ENCODE measurements at places on chromosomes 1 and 21.

DNA sequence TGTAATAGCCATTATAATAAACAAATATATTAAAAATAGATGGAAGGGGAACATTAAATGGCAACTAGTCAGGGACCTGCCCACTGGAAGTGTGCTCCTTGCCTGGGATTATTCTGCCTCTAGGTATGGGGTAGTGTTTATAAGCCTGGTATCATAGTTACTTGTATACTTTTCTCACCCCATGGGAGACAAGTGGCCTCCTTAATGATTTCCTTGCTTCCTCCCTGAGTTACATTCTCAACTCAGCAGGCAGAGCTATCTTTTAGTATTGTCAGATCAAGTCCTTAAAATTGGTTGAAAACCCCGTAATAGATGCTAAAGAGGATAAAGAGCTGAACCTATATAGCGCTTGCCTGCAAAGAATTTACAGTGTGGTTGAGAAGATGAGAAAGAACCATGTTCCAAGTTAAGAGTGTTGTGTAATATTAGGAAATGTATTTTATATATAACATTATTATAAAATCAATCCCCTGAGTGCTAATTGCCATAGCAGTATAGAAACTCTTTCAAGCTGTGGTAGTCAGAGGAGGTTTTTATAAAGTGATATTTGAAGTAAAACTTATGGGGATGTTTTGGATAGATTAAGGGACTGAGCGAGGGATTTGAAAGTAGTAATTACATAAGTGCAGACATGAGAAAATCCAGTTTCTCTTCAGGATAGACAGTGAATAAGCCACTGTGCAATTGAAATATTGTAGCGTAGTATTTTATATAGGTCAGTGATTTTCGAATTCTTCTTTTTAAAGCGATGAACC, 106.5 kb downstream of the SPATA46 start:
- DNase-seq: no peak

DNA sequence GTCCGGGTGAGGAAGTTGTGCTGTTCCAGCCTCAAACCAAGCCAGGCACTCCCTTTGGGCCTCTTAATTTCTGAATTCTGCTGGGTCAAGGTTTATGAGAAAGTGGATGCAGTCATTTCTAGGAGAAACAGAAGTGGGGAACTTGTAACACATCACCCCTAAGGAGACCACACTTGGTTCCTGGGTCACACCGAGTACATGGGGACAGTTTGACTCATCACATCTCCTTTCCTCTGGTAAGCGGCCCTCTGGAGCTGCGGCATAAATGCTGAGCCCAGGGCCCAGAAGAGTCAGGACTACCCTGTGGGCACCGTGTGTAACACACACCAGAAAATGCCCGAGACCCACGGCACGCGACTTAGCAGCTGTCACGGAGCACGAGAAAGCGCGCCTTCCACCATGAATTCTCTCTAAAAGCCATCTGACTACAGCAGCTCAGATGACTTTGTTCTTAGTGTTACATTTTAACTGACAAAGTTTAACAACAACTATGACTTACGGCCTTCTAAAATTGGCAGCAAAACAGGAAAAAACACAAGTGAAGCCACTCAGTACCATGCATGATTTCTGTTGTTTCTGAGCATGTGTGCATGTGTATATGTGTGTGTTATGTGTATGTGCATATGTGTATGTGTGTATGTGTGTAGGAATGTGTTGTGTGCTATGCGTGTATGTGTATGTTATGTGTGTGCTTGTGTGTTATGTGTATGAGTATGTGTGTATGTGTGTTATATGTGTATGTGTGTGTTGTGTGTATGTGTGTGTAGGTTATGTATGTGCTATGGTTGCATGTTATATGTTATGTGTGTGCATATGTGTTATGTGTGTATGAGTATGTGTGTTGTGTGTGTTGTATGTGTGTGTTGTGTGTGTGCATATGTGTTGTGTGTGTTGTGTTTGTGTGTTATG, 50.8 kb downstream of the TOMM20 start:
- DNase-seq: no peak

DNA sequence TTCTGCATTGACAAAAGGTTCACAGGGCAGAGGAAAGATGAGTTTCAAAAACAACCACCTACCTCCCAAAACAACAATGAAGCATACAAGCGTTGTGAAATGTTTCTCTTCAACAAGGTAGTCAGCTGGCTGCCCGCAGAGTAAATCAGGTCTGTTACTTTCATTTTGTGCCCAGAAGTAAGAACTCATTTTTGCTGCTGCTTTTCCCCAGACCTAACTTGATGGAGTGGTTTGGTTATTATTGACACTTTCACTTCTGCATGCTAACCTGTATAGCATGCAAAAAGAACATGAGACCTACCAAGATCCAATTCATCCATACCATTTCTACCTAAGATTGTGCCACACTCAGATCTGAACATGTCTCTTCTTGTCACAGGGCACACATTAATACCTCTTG, 1.3 kb downstream of the SLC9C2 start:
- no peak for DNase-seq

DNA sequence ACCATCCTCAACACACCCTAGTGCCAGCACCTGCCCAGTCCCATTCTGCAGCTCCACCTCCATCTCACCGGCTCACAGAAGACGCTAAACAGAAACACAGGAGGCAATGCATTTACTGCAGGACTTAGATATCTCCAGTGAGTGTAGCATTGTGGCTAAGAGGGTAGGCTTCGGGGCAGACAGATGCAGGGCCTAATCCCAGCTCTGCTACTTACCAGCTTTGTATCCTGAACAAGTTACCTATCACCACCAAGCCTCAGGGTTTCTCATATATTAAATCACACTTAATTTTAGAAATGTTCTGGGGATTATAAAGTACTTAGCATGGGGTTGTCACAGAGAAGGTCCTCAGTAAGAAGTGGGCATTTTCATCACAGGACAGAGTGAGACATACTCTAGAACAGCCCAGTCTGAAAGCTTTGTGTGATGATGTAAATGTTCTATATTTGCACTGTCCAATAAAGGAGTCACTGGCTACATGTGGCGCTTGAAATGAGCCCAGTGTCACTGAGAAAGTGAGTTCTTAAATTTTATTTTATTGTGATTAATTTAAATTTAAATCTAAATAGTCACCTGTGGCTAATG, 149.3 kb upstream of the C8B start:
- no peak for DNase-seq

- no peak for DNase-seq
Observed at GRCh38 chr1:156104065-156104810, 10.3 kb upstream of the LMNA start.

DNA sequence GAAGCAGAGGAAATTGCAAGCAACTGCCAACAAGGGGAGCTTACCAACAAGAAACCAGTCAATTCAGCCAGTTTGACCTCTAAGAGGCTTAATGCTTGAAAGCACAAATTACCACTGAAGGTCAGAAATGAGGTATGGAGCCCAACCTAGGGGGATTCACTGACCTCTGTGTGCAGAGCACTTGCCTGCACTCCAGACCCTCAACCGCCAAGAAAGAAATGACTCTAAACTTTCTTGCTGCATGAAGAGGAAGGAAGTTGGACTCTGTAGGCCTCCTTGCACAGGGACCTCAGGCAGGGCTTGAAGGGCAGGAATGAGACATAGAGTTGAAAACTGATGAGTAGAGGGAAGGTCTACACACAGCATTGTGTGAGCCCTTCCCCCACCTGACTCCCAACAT, 10.0 kb downstream of the ARMH1 start:
- DNase-seq: no peak

DNA sequence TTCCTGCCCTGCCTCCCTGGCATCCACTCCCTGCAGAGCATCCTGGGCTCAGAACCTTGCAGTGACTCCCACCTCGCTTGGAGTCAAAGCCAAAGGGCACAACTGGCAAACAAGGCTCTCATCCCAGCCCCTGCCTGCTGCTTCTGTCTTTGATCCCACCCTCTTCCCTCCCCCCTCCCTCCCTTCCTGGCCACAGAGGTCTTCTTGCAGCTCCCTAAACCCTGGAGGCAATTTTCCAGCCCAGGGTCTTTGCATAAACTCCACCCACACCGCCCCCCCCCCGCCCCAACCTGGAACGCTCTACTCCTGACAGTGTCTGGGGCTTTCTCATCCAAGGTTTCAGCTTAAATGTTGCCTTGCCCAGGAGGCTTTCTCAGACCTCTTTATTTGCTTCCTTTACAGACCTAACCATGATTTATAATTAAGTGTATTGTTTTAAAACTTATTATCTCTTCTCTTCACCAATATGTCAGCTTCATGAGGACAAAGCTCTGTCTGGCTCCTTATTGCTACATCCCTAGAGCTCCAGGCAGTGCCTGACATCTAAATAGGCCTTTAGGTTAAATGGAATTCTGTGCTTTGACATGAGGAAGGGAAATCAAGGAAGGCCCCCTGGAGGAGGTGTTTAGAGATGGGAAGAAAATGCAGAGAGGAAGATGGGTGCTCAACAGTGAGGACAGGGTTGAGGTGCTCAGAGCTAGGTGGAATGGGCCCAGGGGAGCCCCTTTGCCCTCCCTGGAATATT, 37.7 kb upstream of the PADI1 start:
- no peak for DNase-seq

GRCh38 chr1:115989699-115990098, 13.4 kb downstream of the SLC22A15 start:
- no peak for DNase-seq

DNA sequence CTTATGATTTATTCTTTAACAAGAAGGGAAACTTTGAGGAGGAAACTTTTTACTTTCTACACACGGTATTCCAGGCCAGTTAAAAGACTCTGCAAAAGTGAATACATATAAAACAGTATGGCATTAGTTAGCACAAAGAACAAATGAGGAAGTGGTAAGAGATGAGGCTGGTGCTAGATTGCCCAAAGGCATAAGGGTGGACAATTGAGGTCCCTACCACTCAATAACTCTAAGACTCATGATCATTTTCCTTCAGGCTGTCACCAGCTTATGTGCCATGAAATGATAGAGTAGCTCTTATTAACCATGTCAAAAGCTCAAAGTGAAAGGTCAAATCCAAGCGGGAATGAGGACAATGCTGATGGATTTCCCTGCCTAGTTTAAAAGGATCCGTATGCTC, 124.5 kb downstream of the TBX15 start:
- no peak for DNase-seq

DNA sequence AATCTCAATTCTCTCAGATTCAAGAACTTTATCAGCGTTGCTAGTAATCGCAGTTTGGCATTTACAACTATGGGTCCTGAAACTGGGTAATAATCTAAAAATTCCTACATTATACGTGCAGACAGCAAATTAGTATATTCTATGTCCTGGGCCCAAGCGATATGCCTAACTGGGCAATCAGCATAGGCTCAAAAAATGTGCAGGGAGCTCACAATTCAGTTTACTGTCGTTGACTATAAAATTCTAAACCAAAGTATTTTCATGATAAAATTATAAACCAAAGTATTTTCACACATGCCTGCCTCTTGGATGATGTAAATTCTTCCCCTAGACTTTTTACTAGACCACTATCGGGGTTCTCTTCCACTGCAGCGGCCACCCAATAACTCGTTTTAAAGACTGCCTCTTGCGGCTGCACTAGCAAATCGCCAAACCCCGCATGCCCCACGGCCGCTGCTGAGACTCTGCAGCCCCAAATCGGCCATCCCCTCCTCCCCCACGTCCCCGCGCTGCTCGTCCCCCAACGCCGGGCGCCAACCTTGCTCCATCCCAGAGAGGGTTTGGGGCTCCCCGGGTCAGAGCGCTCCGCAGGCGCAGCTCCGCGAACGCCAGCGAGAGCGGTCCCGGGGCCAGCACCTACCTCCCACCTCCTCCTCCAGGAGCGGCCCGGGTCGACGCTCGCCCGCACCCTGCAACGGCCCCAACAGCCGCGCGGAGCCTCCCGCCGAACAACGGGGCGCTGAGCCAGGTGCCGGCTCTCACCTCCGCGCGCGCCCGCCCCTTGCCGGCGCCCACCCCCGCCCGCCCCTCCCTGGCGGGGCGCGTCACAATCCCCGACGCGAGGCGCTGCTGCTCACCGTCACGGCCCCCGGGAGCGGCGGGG, 506 bp downstream of the SSX2IP start:
- no peak for DNase-seq

- DNase-seq: no peak
Observed at GRCh38 chr21:42021371-42022090, 11.4 kb upstream of the ZBTB21 start.

- no peak for DNase-seq
Observed at GRCh38 chr1:53544728-53545515, 85.7 kb downstream of the DMRTB1 start.

- no peak for DNase-seq
Observed at GRCh38 chr1:235911876-235912275, 45.2 kb upstream of the LYST start.

GRCh38 chr1:32724678-32725614, 22.4 kb upstream of the SYNC start:
- no peak for DNase-seq

- DNase-seq: peak; percentile 70
Observed at GRCh38 chr1:27301582-27302199, 20.3 kb upstream of the TMEM222 start.

DNA sequence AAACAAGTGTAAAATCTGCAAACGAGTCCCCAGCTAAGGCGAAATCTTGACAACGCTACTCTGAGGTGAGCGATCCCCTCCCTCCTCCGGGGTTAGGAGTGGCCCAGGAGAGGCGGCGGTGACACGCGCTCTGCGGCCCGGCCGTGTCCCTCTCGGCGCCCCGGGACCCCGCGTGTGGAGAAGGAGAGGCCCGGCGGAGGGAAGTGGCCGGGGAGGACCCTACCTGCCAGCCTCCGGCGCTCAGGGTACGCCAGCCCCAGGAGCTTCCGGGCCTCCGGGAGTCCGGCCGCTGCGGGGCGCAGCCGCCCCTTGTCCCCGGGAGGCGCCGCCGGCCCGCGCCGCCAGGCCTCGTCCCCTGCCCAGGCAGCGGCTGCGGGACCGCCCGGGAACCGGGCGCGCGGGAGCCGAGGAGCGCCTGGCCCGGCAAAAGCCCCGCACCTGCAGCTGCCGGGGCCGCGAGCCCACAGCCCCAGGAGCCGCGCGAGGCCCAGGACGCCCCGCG, 543 bp downstream of the ABCB10 start:
- DNase-seq: no peak

DNA sequence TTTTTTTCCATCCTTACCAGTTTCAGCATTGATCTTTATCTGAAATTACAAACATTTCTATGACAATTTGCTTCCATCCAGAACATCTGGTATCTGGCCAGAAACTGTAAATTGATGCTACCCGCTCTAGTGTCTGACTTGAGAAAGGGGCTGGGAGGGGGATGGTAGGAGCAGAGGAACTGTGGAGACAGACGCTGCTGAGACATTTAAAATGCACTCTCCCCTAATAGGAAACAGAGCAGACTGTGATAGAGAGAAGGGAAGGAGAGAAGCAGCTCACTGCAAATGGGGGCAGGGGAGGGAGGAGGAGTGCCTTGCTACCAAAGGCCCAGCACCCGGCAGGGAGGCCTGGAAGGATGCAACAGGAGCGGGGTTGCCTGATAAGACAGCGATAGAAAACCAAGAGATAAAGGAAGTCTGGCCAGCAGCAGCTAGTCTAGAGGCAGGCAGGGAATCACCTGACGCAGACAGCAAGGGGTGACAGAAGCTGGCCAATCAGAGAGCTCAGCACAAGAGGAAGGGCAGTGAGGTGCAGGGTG, 195.5 kb upstream of the NFIA start:
- DNase-seq: no peak

GRCh38 chr1:30140566-30140965, 582.8 kb downstream of the MATN1 start:
- DNase-seq: no peak

Data from NCI-H2081 treated with DMSO at 0.1 percent for 48 hours (cell line).